Anterior cingulate cortex (tissue), 58 donors: ENCODE measurements at places on chromosomes 3 and 15.

- no peak for DNase-seq
Observed at GRCh38 chr3:194326968-194327217, 24.2 kb downstream of the CPN2 start.

GRCh38 chr15:73212424-73212823, 156.3 kb downstream of the HCN4 start:
- DNase-seq = no peak

- DNase-seq = no peak
Observed at GRCh38 chr3:8713901-8714759, 19.5 kb upstream of the CAV3 start.

DNA sequence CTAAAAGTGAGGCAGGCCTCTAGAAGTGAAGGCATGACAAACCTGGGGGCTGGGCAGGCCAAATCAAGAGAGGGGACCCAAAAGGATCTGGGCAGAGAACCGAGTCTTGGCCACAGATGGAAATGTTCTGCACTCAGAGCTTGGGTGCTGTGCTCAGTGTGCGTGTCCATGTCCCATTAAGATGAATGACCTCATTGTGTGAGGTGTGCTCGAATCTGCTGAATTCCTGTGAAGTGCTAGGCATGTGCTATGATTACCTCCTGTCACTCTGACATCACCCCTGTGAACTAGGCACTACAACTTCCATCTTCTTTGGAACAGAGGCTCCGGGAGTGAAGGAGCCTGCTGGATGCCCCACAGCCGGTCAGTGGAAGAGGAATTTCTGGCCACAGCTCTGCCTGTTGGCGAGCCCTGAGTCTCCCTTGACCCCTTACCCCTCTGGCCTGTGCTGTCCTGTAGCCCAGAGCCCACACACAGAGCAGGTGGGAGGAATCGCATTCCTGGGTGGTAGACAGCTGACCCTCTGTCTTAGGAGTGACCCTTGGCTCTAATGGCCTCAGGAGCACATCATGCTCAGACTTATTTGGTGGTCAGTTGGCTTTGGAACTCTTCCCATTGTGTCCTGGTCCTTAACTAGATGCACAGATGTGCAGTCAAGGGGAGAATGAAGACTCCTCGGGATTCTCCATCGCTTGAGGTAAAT, 67.6 kb upstream of the CTDSPL start:
- DNase-seq = no peak

DNA sequence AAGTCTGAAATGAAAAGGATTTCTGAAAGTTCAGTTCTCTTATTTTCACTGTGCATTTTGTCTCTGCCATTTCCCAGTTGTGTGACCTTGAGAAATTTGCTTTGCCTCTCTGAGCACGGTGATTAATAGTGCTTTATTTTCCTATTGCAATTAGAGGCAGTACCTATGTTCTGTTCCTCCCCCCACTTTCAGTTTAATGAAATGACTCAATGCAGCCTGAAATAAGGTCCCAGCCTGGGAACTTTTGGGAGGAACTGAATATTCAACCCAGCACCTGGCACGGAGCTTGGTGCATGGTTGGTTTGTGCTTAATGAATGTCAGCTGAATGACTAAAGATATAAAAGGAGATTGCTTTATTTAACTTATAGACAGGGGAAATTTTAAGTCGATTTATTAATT, 352.6 kb downstream of the PDCD6IP start:
- no peak for DNase-seq

DNA sequence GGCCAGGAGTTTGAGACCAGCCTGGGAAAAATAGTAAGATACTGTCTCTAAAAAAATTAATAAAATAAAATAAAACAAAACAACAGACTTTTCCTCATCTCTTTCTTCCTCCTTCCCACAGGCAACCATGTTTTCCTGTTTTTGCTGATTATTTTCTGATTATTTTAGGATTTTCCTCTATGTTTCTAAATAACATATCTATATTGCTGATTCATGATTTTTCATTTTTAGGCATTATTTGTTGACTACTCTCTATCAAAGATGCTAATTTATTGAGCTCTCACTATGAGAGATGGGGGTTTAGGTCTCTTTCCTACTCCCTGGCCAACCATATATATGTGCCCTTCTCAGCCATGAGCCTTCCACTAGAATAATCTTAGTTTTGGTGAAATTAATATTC, 45.4 kb downstream of the SOX14 start:
- DNase-seq = no peak

DNA sequence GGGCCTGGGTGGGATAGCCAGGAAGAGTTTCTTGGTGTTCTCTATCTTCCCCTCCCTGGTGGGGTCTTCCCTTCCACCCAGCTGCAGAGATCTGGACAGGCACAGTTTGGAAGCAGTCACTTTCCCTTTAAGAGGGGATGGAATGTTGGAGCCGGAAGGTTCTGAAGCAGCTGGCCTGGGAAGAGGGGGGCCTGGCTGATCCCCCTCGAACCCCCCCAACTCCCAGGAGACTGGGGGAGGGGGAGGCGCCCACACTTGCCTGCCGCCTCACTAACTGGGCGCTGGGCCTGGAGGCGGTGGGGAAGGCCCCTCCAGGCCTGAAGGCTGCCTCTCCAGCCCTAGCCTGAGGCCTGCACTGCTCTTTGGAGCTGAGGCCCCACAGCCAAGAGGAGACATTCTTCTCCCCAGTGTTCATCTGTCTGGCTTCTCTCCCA, 1.4 kb downstream of the DVL3 start:
- peak; percentile 41 for DNase-seq

GRCh38 chr3:171558188-171558696, 98.0 kb upstream of the TNIK start:
- DNase-seq = no peak

DNA sequence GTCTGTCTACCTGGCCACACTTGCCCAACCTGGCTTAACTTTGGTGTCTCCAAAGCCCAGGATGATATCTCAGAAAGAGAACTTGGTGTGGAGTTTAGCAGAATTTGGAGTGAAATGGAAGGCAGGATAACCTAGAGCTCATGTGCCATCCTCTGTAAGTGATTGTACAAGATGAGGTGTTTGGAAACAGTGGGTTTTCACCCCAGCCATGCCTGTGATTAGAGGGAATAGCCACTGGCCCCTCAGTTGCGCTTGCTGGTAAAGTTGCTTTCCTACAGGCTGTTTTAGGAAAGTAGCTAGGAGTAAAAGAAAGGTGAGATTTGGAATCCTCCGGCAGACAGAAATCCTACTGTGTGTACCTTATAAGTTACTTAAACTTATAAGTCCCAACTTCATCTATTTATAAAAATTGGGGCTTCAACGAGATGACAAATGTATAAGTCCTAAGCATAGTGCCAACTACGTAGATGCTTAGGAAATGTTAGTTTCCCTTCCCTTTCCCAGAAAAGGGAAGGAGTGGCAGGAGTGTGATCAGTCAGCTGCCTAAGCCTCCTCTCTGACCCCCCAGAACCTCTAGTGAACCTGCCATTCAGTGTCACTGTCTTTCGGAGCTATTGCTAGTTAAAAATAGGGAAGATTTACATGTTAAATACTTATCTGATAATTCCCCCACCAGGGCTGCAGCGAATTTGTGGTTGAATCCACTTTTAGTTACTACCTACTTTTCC, 13.4 kb upstream of the BMF start:
- no peak for DNase-seq

- DNase-seq = no peak
Observed at GRCh38 chr3:60076331-60076730, 1026.5 kb upstream of the CFAP20DC start.

- no peak for DNase-seq
Observed at GRCh38 chr15:70209499-70209898, 111.8 kb upstream of the TLE3 start.

GRCh38 chr3:36730966-36731365, 33.4 kb downstream of the DCLK3 start:
- DNase-seq = no peak

DNA sequence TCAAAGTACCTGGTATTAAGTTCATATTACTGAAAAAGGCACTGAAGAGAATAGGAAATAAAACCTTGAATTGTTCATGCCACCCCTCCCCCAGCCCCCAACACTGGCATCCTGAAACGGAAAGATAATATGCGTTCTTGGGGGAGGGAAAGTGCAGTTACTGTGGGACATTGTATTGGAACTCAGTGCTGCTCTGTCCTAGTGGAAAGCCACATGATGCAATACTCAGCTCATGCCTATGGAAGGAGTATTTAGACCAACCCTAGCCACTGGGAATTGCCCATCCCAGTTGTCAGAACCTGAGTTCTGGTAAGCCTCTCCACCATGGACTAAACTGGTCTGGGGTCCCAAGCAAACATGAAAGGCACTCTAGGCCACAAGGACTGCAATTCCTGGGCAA, 680.8 kb upstream of the BCHE start:
- no peak for DNase-seq

DNA sequence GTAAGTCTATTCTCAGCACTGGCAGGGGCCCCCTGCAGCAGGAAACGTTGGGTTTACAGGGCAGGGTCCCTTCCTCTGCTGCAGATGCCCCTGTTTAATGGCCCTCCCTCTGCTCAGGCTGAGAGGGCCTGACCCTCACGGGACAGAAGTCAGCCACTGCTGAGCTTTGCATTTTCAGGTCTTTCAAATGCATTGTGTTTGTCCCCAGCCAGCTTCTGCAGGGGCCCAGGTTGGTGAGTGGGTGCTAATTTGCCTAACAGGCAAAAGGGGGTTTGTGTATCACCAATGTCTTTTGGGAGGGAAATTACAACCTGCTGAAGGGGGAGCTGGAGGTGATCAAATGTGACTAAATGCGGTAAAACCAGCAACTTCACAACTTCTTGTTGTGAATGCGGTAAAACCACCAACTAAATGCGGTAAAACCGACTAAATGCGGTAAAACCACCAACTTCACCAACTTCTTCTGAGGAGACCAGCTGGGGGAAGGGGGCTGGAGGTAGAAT, 44.8 kb upstream of the UBE2E1 start:
- no peak for DNase-seq

DNA sequence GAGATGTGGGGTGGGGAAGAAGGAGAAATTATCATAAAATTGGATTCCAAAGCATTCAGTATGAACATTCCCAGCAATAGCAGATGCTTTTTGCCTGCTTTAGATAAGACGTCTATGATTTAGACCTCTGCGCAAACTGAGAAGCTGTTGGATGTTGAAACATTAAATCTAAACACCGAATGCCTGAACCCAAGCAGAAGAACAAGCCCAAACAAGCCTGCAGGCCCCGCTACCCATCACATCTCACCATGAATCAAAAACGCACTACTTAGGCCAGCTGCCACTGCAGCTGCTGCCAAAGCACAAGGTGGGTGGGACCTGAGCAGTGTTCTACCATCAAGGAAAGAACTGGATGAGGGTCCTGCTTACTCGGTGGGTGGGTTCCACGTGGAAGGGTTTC, 24.4 kb upstream of the THBS1 start:
- DNase-seq = no peak

DNA sequence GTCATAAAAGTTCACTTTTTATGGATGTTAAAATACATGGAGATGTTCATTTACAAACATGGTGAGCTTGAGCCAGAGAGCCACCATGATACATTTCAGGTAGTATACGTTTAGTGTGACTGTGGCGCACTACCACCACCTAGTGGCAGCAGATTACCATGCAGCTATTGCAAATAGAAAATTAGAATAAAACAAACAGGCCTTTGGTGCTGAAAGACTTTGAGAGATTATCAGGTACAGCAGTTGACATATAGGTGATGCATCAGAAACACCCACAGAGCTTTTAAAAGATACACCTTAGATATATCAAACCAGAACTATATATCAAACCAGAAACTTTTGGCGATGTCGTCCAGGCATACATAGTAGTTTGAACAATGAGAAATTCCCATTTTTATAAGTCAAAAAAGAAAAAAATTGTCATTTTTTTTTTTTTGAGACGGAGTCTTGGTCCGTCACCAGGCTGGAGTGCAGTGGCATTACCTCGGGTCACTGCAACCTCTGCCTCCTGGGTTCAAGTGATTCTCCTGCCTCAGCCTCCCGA, 42.0 kb upstream of the ICE2 start:
- DNase-seq = peak; percentile 21

DNA sequence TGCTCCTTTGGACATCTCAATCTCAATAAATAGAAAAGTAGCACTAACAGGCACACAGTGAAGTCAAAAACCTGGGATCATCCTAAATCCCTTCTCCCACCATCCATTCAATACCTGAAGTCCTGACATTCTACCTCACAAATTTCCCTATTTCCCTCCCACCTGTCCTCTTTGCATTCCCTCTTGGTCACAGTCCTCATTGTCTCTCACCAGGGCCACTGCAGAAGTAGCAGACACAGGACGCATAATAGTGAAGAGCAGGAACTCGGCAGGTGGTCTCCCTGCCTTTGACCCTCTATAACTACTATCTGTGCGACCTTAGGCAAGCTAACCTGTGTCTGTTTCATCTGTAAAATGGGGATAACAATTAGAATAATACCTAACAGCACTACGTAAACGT, 2.3 kb downstream of the THOC7 start:
- DNase-seq = no peak

- DNase-seq = no peak
Observed at GRCh38 chr3:156303001-156303707, 182.8 kb downstream of the KCNAB1 start.

DNA sequence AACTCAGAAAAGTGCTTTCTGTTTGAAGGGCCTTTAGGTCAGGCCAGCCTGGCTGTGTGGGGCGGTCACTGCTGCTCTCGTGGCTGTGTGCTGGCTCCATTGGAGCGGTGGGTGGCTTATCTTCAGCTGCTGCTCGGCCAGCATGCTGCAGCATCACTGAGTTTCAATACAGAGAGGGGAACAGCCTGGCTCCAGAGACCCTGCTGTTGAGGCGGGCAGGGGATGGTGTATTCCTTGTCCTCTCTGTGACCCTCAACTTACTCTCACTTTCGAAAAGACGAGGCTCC, 248.5 kb upstream of the ONECUT1 start:
- no peak for DNase-seq

DNA sequence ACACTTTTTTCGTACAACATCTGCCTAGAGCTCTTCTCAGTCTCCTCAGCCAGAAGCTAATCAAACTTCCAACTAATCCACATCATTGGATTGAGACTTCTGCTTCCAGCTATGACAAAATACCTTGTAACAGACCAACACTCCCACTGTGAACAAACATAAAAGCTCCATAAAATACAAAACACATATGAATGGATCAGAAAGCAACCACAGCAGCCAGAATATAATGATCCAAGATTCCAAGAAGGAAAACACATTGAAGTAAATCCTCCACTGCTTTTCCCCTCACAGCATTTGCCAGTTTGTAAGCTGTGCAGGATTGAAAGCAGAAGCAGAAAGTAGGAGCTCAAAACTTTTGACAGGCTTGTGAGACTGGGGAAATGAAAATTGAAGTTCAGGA, 863.2 kb downstream of the TUSC7 start:
- DNase-seq = no peak
